Calu3 (cell line): ENCODE measurements at places on chromosomes 1 and 21. TPM values are rescaled to one million over a fixed set of nuclear protein-coding genes. Genes with fewer than 3 reads are reported as not detected.
A peak's percentile ranks its signal among the peaks of the same experiment; 100 is the strongest.

GRCh38 chr1:230896779-230897178, 28.5 kb upstream of the C1orf198 start:
- no peak for DNase-seq

DNA sequence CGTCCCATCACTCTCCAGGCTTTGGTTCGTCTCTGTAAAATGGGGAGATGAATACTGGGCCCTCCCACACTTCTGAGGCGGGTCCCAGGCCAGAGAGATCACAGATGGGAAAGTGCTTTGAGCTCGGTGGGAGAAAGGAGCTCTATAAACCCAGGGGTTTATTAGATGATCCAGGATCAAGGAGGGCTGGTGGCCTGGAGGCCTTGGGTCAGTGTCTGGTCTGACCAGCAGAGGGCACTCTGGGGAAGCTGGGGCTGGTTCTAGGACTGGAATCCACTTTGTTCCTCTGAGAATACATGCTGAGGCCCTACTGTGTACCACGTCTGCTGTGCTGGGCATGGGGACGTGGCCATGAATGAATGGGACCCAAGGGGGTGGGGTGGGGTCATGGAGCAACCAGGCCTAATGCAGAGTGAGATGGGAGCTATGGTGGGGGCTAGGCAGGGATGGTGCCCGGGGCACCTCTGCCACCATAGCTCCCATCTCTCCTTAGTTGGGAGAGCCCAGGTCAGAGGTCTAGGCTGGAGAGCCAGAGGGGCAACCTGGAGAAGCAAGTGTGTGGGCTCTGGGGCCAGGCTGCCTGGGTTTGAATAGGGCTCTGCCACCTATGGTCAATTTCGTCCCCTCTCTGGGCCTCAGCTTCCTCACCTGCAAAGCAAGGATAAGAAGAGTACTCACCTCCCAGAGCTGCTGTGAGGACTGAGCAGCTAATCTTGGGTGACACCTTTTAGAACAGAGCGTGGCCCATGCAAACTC, 9.0 kb upstream of the FAM131C start:
- peak; percentile 83 for DNase-seq

GRCh38 chr1:53048960-53049573, 12.9 kb upstream of the PODN start:
- no peak for DNase-seq

GRCh38 chr1:46452931-46453325, 36.7 kb upstream of the DMBX1 start:
- DNase-seq: no peak

DNA sequence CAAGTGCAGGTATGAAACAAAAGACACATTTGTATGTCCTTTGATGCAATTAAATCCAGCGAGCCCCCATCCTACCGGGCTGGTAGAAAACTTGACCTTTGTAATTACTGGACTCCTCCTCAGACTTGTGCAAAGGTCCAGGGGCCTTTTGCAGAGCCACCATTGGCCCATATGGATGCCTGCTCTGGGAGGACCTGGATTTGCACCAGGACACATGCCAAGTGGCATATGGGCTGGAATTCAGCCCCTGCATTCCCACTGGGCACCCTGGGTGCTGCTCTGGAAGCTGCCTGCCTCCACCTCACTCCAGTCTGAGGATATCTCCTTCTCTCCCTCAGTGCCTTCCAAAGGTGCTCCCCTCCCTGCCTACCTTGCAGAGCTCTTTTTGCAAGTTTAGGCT, 36.0 kb downstream of the LACTBL1 start:
- no peak for DNase-seq

DNA sequence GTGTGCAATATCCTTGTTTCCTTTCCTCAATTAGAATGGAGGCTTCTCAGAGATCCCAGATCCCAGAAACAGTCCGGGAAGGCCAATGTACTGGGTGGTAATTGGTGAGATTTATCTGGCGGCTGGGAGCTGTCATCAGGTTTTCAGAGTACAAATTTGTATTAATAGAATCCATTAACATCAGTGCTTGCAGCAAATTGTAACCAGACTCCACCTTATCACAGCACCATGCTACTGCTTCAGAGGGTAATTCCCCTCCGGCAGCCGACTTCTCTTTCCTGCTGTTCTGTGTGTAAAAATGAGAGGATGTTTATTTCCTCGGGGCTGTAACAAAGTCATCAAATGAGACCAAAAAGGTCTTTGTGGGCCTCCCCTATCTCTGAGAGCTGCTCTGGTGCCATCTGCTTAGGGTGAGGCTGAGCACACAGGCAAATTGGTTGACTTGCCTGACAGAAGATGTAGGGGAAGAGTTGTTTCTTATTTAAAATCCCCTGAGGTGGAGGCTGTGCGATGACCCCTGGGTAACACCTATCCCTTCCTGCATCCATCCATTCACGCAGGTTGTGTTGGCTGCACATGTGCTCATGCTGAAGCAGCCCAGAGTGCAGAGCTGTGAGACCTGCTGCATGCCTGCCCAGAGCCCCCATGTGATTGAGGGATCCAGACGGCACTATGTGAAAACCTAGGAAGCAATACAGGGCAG, 19.2 kb downstream of the NFASC start:
- peak; percentile 16 for DNase-seq

GRCh38 chr1:156692925-156693847, 12.2 kb downstream of the CRABP2 start:
- peak; percentile 73 for DNase-seq

- DNase-seq: no peak
These were observed 18.9 kb upstream of the IL20 start for GRCh38 chr1:206846487-206846886.

DNA sequence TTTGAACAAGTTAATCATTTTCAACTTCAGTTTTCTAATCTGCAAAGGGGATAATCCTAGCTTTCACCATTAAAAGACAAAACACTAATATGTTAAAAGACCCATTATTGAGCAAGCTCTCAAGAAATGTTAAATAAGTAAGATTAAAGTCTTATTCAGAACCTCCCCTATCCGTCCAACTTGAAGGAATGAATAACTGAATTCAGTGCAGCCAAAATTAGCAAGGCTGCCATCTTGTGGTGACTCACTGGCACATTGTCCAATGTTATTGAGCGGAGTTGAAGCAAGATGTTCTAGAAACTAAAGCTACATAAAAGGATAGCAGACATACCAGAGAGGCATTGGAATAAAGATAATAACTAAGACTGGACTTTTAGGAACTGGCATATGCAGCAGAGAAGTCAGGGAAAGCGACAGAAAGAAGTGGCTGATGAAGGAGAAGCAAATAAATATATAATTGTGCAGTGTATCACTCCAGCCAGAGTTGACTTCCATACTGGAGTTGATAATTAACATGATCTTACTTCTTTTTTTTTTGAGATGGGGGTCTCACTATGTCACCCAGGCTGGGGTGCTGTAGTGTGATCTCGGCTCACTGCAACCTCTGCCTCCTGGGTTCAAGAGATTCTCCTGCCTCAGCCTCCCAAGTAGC, 8.2 kb upstream of the CAP1 start:
- DNase-seq: peak; percentile 60

GRCh38 chr1:43286115-43286514, 734 bp upstream of the C1orf210 start:
- DNase-seq: no peak

DNA sequence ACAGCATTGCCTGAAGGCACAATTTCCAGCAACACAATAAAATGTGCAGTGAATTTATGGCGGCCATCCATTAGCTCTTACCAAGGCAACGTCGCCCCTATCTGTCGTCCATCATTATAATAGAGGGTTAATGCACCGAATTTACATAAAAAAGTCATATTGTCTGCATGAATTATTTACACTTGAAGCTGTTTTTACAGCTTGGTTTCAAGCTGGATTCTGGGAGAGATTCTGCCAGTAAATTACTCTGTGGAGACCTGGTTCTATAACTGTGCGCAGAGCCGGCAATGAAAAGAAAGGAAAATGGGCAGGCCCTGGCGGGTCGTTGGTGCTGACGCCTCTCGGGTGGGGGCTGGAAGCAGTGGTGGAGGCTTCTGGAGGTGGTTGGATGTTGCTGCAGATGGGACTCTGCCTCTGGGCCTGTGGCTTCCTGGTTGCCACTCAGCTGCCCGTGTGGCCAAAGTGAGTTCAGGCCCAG, 48.9 kb upstream of the POU3F1 start:
- no peak for DNase-seq

DNA sequence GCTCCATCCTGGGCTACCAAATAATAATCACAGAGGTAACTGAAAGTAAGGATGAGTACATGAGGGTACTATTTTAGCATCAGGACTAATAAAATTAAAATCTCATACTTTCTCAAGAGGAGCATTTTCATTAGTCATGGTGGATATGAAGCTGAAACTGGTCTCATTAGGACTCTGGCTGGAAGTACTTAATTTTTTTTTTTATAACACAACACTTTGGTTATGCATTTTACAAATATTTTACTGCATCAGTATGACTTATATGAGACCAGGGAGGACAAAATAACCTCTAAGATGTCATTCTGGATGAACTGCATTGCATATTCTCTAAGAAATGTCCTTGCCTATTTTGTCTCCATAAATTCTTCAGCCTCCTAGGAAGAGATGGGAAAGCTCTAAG, 290.9 kb downstream of the HLX start:
- no peak for DNase-seq

- no peak for DNase-seq
These were observed 92.9 kb downstream of the BEND5 start for GRCh38 chr1:48683839-48684238.

- DNase-seq: no peak
These were observed 50.2 kb upstream of the USP25 start for GRCh38 chr21:15679630-15680029.

DNA sequence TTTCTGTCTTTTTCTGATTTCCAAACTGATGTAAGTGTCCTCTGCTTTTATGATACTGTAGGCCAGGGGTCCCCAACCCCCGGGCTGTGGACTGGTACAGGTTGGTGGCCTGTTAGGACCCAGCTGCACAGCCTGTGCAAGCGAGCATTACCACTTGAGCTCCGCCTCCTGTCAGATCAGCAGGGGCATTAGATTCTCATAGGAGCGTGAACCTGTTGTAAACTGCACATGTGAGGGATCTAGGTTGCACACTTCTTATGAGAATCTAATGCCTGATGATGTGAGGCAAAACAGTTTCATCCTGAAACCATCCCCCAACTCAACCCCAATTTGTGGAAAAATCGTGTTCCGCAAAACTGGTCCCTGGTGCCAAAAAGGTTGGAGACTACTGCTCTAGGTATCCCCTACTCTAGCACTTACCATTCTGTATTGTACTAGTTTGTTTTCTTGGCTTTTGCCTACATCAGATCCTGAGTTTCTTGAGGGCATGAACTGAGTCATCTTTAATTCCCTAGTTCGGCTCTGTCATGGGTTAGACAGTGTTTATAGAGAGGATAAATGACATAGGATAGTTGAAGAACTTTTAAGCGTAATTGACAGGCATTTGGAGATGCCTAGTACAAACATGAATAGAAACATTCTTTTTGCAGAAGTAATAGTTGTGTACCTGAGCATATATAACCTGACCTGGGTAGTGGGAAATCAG, 4.1 kb downstream of the ABCD3 start:
- no peak for DNase-seq

DNA sequence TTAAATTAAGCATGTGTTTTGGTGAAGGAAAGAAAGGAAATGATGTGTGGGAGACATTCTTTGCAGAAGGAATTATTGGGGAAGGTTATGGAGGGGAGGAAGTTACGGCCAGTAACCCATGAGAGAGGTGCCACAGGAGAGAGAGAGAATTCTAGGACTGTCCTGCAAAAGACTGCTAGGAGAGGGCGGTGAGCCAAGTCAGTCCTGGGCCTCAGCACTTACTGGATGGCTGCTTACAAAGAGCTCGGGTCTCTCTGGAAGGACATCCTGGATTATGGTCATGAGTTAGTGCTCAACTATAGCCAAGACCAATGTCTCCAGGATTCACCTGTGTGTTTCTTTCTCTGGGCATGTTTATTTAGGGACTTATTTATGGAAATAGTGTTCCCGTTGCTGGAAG, 74.4 kb upstream of the HSD17B7 start:
- DNase-seq: no peak

PPIH gene
- total RNA-seq: 58.6 and 68.3 TPM in 2 replicates

GPR25 gene
- not detected in 2 replicates for total RNA-seq

LIN28A gene
- not detected in 2 replicates for total RNA-seq

OR10J1 gene
- total RNA-seq: not detected in 2 replicates

BRDT gene
- total RNA-seq: not detected in 2 replicates

GIPC2 gene
- total RNA-seq: 2.1 and 2.8 TPM in 2 replicates
